ENCODE measurements at places on chromosomes 2 and 18.
A peak's percentile ranks its signal among the peaks of the same experiment; 100 is the strongest.

- DNase-seq, result no peak
Observed at GRCh38 chr2:2686222-2686621, 355.1 kb upstream of the MYT1L start.

DNA sequence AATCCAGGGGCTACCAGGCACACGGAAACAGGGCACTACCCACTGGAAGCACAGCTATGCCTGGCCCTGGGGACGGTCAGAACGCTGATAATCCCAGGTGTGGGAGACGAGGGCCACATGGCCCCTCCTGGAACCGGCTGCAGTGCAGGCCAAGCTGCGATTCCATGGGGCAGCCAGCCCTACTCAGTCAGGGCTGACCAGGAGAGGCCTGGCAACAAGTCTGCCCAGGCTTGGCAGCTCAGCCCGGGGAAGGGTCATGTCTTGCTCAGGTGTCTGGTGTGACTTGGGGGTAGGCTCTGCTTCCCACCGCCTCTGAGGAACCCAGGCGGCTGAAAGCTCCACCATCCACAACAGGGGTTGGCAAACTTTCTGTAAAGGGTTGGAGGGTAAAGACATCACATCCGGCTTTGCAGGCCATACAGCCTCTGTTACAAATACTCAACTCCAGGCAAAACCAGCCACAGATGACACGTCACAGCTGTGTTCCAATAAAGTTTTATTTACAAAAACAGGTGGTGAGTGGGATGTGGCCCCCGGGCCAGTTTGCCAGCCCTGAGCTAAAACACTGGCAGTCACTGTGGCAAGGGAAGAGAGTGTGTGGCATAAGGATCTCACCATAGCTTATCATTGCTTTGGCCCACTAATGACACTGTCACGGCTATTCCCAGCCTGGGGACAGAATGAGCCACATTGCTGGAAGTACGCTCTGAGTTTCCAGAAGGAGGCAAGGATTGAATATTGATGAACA lies 85.2 kb downstream of the NDUFA10 start:
- DNase-seq, result no peak

DNA sequence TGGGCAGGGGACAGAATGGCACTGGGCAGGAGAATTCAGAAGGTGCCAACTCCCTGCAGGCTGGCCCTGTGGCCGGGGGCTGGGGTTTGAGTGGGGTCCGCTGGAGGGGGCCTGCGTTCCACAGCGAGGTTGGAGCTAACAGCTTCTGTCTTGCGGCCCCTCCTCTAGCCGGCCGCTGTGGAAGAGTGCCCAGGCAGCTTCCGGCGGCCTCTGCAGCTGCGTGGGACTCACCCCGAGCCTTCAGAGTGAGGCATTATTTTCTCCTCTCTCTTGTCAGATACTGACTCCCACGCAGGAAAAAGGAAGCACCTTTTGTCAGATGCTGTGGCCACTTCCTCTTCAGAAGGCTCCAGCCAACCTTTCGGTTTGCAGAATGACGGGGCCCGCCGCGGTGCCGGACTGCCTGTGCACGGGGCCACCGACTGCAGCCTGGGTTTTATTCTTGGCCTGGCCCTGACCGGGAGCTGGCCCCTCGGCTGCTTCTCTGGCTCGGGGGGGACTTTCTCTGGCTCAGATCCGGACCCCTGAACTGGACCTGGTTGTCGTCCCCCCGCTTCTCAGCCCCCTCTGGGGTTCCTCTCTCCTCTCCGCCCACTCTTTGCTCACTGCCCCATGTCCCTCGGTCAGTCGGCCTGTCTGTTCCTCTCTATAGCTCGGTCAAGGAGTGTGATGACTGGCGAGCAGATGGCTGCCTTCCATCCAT lies 40.1 kb downstream of the ARHGAP25 start:
- no peak for DNase-seq

DNA sequence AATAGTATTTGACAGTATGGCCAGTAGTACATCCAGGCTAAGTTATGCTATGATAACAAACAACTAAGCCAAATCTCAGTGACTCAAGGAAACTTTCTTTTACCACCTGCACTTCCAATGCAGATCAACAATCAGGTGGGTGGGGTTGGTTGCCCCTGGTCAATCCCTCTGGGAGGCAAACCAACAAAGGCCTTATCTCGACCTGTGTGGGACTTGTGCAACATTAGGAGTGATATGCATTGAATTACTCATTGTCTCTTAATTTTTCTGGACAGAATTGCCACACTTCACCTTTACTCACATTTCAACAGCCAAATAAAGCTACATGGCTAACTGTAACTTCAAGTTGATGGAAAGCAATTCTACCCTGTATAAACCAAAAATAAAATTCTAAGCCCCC lies 1049.3 kb upstream of the CDH2 start:
- no peak for DNase-seq

GRCh38 chr2:199457147-199458008 lies at the start of gene SATB2:
TSS of gene SATB2 (minus strand) at chr2:199457939. CDS start at chr2:199456037, 1,902 bp downstream.
- peak; percentile 69 for DNase-seq

GRCh38 chr2:72118951-72119350 lies 28.7 kb downstream of the CYP26B1 start:
- DNase-seq, result no peak

DNA sequence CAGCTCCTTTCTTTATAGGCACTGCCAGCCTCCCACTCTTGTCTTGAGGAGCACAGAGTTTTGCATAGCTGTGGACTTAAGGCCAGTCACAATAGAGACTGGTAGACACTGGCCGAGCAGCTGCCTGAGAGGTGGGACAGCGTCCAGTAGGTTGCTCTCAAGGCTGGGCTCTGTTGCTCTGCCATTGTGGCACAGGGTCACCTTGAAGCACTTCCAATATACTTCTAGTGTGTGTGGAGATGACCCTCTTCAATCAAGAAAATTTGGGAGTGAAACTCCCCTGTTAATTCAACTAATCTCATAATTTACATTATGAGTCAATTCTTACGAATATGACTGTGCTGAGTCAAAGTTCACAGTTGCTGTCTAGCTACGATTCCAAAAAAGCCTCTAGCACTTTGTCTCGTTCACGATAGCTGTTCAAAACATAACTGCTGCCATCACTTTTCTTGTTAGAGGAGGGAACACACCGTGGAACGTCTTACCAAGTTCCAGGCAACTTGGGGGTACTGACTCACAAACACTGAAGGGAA lies 636.2 kb downstream of the EPHA4 start:
- DNase-seq, result no peak

- no peak for DNase-seq
Observed at GRCh38 chr18:36412778-36413177, 115.3 kb downstream of the FHOD3 start.

- no peak for DNase-seq
Observed at GRCh38 chr18:59065684-59066083, 74.0 kb upstream of the SEC11C start.

DNA sequence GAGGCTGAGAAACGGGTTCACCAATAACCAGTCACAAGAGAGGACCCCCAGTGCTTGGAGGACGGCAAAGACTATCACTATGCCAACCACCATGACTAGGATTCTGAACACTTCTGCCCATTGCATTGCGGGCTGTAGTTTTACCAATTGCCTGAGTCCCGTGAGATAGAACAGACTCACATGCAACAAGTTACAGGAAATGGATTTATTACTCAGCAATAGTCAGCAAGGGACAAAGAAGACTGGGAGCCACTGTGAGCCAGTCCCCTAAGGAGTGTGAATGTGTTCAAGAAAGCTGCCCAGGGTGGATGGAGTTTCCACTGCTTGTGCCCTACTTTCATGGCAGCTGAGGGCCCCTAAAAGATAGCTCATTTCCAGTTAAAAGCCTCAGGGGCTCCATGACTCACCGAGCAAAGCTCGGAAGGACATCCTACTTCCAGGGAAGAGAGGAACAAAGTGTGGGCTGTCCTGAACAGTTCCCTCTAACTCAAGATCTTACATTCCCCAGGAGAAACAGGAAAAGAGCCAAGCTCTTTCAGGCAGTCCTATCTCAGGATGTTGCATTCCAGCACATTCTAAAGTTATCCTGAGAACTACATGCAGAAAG lies 54.4 kb downstream of the SLC4A3 start:
- DNase-seq, result peak; percentile 27

GRCh38 chr2:12796657-12797056 lies 79.9 kb downstream of the TRIB2 start:
- no peak for DNase-seq

DNA sequence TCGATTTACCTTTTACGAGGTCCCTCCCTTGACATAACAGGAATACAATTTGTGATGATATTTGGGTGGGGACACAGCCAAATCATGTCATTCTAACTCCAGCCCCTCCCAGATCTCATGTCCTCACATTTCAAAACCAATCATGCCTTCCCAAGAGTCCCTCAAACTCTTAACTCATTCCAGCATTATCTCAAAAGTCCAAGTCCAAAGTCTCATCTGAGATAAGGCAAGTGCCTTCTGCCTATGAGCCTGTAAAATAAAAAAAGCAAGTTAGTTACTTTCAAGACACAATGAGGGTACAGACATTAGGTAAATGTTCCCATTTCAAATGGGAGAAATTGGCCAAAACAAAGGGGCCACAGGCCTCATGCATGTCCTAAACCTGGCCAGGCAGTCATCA lies 381.1 kb downstream of the PIK3C3 start:
- no peak for DNase-seq

DNA sequence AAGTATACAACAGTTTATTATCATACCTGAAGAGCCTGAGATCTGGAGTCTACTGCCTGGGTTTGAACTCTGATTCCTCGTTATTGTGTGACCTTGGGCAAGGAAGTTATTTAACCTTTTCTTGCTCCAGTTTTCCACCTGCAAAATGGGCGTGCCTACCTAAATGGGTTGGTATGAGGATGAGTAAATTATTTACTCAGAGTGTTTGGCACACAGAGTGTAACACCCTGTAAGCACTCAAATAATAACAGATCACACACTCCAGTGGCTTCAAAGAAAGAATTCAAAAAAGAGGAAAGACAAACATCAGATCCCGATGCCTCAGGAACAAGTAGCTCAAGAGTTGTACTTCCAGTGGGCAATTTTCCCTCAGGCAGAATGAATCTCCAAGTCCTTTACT lies 2.4 kb downstream of the SRD5A2 start:
- DNase-seq, result no peak

DNA sequence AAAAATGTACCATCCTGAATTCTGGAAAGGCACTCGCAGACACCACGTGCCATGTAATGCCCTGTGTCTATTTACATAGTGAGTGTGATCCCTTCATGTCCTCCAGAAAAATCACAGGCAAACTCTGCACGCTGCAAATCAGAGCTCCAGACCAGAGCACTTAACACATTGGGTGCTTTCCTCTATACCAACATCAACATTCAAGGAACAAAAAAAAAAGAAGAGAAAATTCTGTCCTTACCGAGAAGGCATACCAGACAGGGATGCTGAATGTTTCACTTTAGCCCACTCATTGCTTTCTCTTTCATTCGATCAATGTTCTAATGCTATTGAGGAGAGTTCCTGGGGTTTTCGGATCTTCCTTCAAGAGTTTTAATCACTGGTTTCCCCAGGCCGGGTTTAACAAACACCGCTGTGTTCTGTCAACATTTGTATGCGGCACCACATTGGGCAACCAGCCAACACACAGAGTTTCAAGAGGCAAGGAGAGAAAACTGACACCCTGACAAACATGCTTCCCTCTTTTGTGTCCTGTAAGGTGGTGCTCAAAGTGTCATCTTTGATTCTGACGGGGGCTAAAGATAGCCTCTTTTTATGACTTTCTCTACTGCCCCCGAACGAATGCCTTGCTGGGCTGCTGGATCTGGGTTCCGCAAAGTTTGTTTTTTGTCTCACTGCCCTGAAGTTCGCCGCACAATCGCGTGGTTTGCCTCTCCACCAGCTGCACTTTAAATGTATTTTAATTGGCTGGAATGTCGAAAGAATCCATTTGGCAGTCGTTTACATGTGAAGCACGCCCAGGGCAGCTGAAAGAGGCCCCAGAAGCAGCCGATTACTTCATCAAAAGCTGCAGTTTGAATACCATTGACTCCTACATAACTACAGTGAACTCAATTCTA lies 106.4 kb upstream of the NCKAP5 start:
- peak; percentile 85 for DNase-seq

DNA sequence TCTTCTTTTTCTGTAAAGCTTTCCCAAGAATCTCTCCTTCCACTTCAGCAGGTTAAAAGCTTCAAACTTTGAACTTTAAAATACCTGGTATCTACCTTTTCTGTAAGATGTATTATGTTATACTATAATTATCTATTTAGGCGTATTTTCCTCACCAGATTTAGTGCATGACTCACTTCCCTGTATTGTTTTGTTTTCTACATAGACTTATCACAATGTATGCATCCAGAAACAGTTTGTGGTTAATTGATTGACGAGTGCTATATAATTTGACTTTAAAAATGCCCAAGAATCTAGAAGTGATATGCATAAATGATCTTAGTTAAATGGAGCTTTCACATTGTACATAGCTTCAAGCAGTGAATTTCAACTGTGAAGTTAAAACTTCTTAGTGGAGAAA lies 473.9 kb upstream of the CDH2 start:
- DNase-seq, result no peak

DNA sequence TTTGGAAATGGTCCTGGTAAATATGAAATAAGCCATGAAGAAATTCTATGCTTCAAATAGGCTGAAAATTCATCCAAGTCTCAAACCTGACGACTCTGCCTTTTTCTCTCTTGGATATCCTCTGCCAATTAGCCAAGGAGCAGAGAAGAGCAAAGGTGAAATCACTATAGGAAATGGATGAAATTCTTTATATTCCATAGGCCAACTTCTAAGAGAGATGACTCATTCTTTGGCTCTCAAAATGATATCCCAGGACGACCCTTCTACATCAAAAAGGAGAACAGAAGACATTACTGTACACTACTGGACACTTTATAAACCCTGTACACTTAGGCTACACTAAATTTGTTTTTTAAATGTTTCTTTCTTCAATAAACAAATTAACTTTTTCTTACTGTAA lies 22.7 kb downstream of the PDE1A start:
- no peak for DNase-seq

DNA sequence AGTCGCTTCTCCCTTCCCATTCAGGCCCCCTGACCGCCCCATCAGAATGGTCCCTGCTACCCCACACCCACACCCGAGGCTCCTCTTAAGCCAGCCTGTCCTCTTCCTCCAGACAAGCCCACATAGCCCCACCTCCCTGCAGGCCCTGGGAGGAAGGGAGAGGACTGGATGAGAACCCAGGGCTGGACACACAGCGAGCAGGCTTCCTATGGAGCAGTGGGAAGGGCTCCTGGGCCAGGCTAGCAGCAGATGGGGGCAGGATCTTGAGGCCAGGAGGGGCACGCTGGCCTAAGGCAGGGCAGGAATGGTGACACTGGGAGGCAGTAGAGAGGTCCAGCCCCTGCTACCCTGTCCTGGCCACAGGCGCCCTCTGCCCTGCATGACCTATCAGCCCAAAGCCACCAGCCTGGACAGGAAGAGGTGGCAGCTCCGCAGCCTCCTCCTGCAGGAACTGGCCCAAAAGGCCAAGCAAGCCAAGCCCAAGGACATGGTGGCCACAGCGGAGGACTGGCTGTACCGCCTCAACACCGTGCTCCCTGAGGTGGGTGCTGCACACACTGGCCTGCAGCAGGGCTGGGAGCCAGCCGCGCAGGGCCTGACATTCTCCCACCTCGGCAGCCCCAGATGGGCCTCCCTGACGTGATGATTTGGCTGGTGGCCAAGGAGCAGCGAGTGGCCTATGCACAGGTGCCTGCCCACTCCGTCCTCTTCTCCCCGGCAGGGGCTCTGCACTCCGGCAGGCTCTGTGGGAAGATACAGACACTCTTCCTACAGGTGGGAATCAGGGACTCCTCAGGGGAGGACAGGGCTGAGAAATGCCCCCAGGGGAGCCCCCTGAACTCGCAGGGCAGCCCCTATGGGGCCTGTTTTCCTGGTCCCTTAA lies 43.3 kb downstream of the FER1L5 start:
- DNase-seq, result no peak
